ENCODE measurements at places on chromosomes 13 and 19.

DNA sequence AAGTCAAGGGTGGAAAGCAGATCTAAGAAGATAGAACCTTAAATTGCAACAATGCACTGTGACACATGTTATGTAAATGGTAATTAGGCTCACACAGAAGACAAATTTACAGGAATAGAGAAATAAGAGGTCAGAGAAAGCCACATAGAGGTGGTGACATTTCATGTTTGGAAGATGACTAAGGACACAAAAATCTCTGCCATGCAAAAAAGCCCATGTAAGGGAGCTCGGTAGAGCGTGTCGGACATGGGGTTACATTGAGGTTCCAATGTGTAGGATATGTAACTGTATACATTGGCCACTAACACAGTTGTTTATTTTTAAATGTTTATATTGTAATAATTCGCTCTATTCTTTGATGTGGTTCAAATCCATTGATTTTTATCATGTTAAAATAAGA, 33.7 kb downstream of the SUGT1 start:
- DNase-seq: no peak

GRCh38 chr19:16931306-16931705, 42.5 kb downstream of the F2RL3 start:
- no peak for DNase-seq

DNA sequence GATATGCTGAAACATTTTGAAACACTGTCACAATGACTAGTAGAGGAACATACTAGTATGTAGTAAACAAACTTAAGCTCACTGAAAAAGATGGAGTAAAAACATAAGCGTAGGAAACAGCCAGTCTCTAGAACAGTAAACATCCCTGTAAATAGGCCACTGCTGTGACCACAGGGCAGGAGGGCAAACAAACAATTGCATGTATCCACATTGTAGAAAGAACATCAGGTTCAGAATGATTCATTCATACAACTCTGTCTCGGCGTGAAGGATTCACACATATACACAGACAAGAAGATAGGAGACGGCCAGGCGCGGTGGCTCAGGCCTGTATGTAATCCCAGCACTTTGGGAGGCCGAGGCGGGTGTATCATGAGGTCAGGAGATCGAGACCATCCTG, 390.1 kb downstream of the IRS2 start:
- DNase-seq: no peak

DNA sequence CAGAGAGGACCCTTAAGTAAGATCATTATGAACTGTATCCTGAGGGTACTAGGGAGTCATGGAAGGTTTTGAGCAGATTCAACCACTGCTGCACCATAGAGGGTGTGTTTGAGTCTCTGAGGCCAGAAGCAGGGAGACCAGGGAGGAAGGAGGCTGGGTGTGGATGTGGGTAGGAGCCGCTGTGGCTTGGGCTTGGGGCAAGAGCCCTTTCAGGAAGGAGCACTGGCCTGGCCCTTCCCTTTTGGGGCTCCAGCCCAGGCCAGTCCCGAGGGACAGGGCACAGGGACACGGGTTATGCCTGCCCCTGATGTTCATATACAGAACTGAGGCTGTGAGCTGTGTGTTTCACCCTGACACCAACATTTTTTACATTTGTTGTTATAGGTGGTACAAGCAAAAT, 7.2 kb downstream of the CIC start:
- DNase-seq: no peak

DNA sequence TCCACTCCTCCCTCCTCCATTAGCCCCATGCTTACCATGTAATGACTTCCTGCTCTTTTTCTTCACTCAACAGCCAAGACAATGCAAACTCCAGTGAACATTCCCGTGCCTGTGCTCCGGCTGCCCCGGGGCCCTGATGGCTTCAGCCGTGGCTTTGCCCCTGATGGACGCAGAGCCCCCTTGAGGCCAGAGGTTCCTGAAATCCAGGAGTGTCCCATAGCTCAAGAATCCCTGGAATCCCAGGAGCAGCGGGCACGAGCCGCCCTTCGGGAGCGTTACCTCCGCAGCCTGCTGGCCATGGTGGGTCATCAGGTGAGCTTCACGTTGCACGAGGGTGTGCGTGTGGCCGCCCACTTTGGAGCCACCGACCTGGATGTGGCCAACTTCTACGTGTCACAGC, 2.9 kb upstream of the PPP1R37 start:
- DNase-seq: no peak

GRCh38 chr13:31913459-31913858, 118.1 kb upstream of the FRY start:
- DNase-seq: peak; percentile 60

Measured in GM23248 (cell line).